ENCODE measurements at places on chromosomes 11 and 22. TPM values are rescaled to one million over a fixed set of nuclear protein-coding genes. Genes with fewer than 3 reads are reported as not detected.
A peak's percentile ranks its signal among the peaks of the same experiment; 100 is the strongest.

DNA sequence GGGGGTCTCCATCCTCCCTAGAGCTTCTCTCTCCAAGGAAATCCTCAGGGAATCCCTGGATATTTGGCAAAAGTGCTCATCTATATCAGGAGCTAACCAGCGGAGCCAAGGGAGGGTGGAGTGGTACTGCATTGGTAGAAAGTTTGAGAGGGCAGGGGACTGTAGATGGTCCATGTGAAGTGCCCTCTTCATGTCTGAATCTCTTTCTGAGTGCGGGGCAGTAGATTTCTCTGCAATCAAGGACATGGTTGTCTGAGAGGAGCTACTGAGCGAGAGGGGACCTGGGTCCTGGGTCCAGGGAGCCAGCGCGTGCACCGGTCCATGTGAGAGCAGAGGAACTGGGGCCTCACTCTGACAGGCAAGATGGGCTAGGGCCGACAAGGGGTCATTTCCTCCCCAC, 701 bp downstream of the DIXDC1 start:
- no peaks in the 10 kb centered on the region for H3K36me3 ChIP-seq
- H3K27ac ChIP-seq: peak overlapping the region; percentile 91
- H3K4me1 ChIP-seq: peaks cover 57% of the 10 kb centered on the region

DNA sequence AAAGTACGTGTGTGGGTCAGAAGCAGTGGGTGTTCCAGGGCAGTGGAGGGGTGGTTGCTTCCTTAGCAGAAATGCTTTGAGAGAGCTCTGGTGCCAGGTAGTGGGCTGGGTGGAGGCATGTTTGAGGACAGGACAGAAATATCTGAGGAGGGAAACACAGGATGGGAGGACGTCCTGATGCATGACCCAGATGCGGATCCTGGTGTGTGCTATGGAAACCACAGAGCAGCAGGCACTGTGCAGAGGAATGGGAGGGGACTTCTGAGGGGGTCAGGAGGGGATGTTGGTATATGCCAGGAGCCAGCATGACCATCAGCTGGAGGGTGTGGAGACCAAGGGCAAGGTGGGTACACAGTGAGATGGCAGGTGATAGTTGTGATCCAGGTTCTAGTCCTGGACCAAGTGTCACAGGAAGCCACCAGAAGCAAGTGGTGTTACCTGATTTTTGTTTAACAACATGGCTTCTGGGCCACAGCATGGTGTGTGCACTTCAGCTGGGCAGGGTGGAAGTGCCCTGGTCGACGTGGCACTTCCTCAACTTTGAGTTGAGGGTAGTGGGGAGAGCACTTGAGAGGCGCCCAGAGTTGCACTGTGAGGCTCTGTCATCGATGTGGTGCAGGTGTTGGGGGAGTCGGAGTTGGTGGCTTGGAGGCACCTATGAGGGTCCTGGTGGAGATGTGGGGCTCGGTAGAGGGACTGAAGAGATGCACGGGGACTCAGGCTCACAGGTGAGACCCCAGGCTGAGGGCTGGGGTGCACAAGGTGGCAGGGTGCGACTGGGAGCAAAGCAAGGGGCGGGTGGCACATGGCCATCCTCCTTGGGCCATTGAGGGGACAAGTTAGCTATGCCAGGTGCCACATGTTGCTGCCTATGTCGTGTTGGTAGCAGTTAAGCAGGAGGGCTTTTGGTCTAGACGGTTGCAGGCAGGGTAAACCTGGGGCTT, 7.5 kb downstream of the DGCR8 start:
- no peaks in the 10 kb centered on the region for H3K27me3 ChIP-seq
- H3K36me3 ChIP-seq: peaks cover 70% of the 10 kb centered on the region
- no peak overlapping the region for H3K27ac ChIP-seq

- no peak for DNase-seq
- H3K4me3 ChIP-seq: no peak overlapping the region
- H3K27ac ChIP-seq: peak overlapping the region; percentile 67
- peaks cover 30% of the 10 kb centered on the region for H3K4me1 ChIP-seq
- peaks cover 30% of the 10 kb centered on the region for H3K36me3 ChIP-seq
Observed at GRCh38 chr22:19971276-19972124, 29.9 kb upstream of the TXNRD2 start.

GRCh38 chr11:71153005-71153390, 99.4 kb downstream of the SHANK2 start:
- no peak overlapping the region for H3K4me3 ChIP-seq
- no peak for DNase-seq
- H3K27me3 ChIP-seq: no peaks in the 10 kb centered on the region
- H3K4me1 ChIP-seq: no peaks in the 10 kb centered on the region

DNA sequence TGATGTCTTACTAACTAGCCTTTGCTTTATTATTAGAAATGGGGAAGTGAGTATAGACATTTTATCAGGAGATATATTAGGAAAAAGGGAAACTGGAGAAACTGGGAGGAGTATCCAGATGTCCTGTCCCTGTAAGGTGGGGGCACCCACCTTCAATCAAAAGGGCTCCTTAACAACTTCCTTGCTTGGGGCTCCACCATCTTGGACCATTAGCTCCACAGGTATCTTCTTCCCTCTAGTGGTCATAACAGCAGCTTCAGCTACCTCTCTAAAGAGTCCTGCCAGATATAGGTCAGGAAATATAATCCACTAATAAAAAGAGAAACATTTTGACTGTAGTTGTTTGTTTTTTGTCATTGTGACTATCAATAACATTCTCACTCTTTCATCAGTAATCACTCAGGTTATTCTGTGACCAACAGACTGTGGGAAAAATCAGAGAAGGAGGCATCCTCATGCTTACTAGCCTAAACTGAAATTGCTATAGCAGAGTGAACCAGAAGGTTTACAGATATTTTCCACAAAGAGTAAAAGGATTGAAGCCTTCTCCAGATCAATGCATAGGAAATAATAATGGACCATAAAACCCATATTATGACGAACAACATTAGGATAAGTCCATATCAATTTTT, 10.4 kb downstream of the OR51B4 start:
- peak; percentile 13 for DNase-seq
- H3K4me1 ChIP-seq: no peaks in the 10 kb centered on the region
- H3K27ac ChIP-seq: no peak overlapping the region
- no peak overlapping the region for H3K4me3 ChIP-seq
- H3K27me3 ChIP-seq: no peaks in the 10 kb centered on the region

DNA sequence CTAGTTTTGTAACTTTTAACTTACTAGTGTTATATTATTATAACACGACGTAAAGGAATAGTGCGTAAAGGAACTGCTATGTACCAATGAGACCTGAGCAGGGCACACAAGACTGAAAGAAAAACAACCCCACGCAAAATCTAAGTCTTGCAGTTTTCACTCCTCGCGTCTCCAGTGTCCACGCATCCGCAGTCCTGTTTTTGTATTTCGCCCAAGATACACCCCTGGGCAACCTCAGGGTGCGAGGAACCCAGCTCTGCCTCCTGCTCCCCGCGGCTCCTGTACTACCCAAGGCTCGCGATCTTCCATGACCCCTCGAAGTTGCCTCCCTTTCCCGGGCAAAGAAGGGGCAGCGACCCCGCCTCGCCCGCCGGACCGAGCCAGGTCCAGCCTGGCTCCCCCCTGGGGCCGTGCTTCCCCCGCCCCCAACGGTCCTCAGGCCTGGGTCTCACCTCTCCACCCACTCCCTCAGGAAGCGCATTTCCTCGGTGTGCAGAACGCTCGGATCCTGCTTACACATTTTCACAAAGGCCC, 393 bp downstream of the ST13 start:
- peaks cover 61% of the 10 kb centered on the region for H3K4me1 ChIP-seq
- peak overlapping the region; percentile 99 for H3K4me3 ChIP-seq
- peak overlapping the region; percentile 99 for H3K27ac ChIP-seq
- peak; percentile 65 for DNase-seq
- no peaks in the 10 kb centered on the region for H3K36me3 ChIP-seq
- H3K27me3 ChIP-seq: no peaks in the 10 kb centered on the region

DNA sequence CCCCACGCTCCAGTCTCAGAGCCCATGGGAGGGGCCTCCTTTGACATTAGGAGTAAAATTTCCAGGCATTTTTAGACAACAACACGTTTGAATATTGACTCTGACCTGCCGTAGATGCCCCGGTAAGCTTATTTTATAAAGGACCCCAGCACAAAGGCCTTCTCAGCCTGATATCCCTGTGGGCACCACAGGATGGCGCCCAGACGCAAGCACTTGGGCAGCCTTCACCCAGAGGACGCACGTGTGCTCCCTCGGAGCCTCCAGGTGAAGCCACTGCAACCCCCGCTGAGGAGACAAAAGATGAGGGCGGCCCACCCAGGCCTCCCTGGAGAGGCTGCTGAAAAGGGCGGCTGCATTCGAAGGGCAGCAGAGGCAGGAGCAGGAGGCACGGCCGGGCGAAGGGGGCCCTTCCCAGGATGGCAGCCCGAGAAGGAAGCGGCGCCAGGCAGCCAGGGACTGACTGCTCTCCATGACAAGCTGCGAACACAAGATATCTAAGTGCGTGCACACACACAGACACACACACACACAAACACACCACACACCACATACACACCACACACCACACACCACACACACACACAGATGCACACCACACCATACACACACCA, 15.2 kb upstream of the TH start:
- H3K4me3 ChIP-seq: no peak overlapping the region
- H3K27ac ChIP-seq: no peak overlapping the region
- H3K27me3 ChIP-seq: peaks cover 4% of the 10 kb centered on the region

DNA sequence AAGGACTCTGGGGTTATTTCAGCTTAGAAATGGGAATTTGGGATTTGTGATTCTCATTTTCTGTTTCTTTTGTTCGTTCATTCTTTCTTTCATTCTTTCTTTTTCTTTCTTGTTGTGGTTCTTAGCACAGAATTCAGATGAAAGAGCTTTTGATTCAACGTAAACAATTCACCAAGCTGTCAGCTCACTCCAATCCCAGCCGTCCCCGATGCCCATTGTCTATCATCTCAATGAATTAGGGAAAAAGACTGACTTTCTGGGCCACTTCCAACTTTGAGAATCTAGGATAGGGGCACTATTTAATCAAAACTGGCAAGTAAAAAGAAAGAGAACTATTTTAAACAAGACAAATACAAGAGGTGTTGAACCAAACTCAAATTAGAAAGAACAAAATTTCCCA, 25.1 kb upstream of the TMA7B start:
- H3K36me3 ChIP-seq: no peaks in the 10 kb centered on the region
- no peak overlapping the region for H3K4me3 ChIP-seq
- H3K4me1 ChIP-seq: no peaks in the 10 kb centered on the region
- no peak overlapping the region for H3K27ac ChIP-seq
- no peak for DNase-seq

GRCh38 chr11:10918275-10918674, 60.4 kb upstream of the ZBED5 start:
- H3K27me3 ChIP-seq: no peaks in the 10 kb centered on the region
- no peak overlapping the region for H3K27ac ChIP-seq
- DNase-seq: no peak

- H3K27me3 ChIP-seq: no peaks in the 10 kb centered on the region
- no peaks in the 10 kb centered on the region for H3K36me3 ChIP-seq
- DNase-seq: no peak
- H3K4me1 ChIP-seq: no peaks in the 10 kb centered on the region
- H3K27ac ChIP-seq: no peak overlapping the region
- H3K4me3 ChIP-seq: no peak overlapping the region
Observed at GRCh38 chr11:119791701-119792151, 62.7 kb upstream of the NECTIN1 start.

DNA sequence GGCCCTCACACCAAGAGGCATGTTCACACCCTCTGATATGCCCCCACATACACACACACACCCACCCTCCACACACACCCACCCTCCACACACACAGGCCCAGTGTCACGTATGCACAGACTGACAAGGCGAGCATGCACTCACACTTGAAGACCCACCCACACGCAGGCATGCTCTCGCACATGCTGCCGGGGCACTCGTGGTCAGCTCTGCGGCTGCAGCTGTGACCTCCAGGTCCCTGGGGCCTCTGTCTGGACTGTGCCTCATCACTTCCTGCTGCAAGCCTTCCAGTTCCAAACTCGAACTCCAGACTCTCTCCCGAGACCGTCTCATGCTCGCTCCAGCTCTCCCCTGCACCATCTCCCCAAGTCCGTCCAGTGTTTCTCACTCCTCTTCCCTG, 9.5 kb downstream of the DCHS1 start:
- peaks cover 3% of the 10 kb centered on the region for H3K27me3 ChIP-seq
- no peak overlapping the region for H3K4me3 ChIP-seq
- DNase-seq: peak; percentile 40
- no peaks in the 10 kb centered on the region for H3K36me3 ChIP-seq

TENM4 gene
- 10.5 TPM for total RNA-seq

CABP4 gene
- total RNA-seq: 0.83 TPM

CCDC87 gene
- total RNA-seq: 0.83 TPM

LIF gene
- 3.9 TPM for total RNA-seq

Data from adrenal gland (tissue), 19 donors.